ENCODE measurements at places on chromosomes 13 and 19. TPM values are rescaled to one million over a fixed set of nuclear protein-coding genes. Genes with fewer than 3 reads are reported as not detected.

Gene TMPRSS9
- total RNA-seq, result not detected

Gene PLIN4
- not detected for total RNA-seq

Gene CABP5
- not detected for total RNA-seq

Gene GPC6
- total RNA-seq, result 4.1 TPM

Gene ZNF708
- total RNA-seq, result 1.8 TPM

All from MG63 (cell line).